ENCODE measurements at places on chromosomes 2 and 18.

DNA sequence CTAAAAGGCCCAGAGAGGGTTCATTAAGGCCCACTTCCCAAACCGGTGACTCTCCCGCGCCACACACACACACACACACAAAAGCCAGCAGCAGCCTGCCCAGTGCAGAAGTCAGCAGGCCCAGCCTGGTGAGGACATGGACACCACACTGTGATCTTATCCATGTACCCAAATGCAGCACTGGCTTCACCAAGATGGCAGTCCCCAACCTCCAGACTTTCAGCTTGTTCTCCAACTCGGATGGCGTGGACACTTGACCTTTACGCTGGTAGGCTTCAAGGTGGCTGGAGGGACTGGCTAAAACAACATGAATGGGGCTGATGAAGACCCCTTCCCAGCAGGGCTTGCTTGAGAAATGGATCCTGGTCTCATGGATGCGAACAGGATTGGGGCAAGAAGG is 50.4 kb downstream of the TNS1 start:
- no peak for DNase-seq

GRCh38 chr2:219289537-219290361 is 10.6 kb downstream of the DNAJB2 start:
- no peak for DNase-seq

DNA sequence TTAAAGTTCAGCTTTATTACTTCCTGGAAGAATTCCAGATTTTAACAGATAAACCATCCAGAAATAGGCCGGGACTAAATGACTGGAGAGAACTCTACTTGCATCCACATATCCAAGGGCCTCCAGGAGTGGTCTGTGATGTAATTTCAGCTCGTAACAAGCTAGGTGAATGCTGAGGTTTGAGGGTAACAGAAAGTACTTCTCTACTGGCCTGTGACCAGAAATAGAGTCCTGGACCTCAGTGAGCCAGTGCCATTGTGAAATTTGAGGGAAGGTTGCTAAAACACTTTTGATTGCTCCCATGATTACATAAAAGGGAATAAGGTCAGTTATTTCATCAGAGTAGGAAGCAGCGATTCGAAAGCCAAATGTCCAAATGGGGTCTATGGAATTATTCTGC is 158.1 kb downstream of the DOCK10 start:
- no peak for DNase-seq

- DNase-seq, result no peak
Measured at GRCh38 chr2:134146620-134147019, 107.3 kb upstream of the MGAT5 start.

DNA sequence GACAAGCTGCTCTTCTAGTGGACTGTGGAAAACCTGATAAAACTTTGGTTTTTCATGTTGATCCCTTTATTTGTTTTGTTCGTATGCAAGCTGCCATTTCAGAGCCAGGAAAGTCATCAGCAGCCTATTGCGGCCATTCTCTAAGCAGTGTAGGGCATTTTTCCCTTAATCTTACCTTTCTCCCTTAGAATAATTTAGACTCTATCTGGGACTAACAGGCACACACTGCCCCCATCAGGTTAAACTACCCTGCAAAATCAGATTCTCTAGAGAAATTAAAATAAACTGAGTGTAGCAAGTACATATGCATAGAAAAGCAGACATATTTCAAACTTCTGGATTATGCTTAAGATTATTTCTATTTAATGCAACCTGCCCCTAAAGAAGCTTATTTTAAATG is 347.5 kb downstream of the METTL4 start:
- peak; percentile 36 for DNase-seq

GRCh38 chr2:159960414-159960813 is 102.0 kb downstream of the PLA2R1 start:
- no peak for DNase-seq

DNA sequence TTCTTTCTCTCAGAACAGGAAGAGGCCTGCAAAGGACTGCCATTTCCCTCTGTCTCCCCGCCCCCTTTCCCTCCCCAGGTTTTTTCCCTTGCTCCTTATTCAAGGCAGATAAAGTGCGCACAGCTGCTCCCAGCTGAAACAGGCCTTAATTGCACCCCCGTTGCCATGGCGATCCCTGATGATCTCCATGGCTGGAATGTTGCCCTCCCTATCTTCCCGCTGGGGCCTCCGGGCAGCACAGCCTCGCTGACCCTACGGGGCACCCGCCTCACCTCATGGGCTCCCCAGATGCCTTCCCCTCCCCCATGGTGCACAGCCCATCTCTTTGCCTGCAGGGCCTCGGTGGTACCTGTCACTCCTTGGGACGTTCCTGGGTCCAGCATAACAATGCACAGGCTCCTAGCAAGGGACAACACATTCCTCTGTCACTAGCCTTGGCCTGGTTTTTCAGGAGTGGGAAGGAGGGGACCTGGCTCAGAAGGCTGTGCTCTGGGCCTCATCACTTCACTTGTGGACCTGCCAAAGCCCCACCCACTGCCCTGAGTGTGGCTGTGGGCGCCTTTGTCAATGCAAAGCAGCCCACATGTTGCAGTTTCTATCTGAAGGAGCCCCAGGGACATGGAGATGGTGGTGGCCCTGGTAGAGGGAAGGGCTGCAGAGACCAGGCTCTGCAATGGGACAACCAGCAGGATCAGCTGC is 115.0 kb downstream of the CELF4 start:
- DNase-seq, result peak; percentile 77

DNA sequence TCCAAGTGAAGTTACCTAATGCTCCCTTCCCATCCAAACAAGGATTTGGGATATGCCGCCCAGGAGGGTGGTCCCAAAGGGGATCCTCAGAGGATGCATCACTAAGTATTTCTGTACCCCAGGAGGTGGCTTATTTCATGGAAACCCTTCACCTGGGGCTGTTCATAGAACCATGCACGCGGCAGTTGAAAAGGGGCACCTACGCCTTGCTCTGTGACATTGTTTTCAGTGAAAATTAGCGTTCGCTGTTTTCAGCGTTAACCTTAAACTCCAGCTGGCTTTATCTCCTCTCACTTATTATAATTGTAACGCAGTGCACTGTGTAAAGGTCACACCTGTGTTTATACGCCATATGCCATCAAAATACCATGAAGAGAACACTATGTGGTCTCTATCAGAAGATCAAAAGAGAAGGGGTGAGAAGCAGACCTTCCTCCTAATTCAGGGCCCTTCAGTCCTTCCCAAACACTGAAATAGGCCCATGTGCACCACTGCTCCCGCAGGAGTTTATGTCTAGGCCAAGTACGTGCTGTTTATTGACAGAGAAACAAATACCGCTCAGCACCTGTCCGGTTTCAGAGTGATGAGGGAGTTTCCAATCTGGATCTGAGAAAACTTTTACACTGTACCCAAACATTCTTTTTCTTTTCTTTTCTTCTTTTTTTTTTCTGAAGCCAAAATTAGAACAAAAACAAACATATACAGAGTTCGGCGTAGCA is 162.1 kb downstream of the BCL2 start:
- DNase-seq, result peak; percentile 65

GRCh38 chr2:67445652-67446268 is 48.6 kb downstream of the ETAA1 start:
- DNase-seq, result peak; percentile 8

GRCh38 chr2:121245913-121246312 is 39.1 kb downstream of the TFCP2L1 start:
- DNase-seq, result no peak

DNA sequence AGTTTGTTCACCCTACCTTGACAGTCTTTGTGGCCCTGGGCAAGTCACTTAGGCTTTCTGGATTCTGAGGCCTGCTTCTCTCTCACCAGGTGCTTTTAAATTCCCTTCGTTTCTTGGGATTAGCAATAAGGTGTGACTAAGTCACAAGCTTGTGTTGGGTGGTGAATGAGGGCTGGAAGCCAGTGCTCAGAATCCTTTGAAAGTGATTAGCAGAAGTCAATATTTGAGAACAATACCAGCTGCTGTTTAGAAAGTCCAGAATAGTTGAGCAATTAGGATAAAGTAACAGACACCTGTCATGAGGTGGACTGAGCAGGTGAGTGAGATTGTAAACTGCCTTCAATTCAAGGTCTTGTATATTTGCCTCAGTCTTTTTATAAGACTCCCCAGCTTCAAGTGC is 19.3 kb upstream of the MGAT5 start:
- DNase-seq, result peak; percentile 14

DNA sequence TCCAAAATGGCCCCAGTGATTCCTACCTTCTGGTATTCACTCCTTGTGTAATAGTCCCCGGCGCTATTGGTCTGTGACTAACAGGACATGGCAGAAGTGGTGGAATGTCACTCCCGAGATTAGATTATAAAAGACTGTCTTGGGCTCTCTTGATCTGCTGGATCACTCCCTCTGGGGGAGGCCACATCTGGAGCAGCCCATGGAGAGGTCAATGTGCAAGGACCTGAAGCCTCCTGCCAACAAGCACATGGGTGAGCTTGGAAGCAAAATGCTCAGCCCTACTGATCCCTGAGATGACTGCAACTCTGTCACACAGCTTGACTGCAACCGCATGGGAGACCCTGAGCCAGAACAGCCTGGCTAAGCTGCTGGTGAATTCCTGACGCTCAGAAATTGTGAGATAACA is 94.3 kb upstream of the GLI2 start:
- no peak for DNase-seq

GRCh38 chr2:46837704-46838103 is 77.9 kb downstream of the MCFD2 start:
- no peak for DNase-seq

DNA sequence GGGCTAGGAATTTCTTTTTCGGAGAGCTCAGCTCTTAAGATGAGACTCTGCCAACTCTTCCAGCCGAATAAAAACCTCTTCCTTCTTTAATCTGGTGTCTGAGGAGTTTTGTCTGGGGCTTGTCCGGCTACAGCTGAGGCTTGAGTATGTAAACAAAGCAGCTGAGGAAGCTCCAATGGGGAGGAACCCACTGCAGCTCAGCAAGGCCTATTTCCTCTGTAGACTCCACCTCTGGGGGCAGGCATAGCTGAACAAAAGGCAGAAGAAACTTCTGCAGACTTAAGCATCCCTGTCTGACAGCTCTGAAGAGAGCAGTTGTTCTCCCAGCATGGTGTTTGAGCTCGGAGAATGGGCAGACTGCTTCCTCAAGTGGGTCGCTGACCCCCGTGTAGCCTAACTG is 838.7 kb downstream of the CCDC85A start:
- DNase-seq, result no peak

DNA sequence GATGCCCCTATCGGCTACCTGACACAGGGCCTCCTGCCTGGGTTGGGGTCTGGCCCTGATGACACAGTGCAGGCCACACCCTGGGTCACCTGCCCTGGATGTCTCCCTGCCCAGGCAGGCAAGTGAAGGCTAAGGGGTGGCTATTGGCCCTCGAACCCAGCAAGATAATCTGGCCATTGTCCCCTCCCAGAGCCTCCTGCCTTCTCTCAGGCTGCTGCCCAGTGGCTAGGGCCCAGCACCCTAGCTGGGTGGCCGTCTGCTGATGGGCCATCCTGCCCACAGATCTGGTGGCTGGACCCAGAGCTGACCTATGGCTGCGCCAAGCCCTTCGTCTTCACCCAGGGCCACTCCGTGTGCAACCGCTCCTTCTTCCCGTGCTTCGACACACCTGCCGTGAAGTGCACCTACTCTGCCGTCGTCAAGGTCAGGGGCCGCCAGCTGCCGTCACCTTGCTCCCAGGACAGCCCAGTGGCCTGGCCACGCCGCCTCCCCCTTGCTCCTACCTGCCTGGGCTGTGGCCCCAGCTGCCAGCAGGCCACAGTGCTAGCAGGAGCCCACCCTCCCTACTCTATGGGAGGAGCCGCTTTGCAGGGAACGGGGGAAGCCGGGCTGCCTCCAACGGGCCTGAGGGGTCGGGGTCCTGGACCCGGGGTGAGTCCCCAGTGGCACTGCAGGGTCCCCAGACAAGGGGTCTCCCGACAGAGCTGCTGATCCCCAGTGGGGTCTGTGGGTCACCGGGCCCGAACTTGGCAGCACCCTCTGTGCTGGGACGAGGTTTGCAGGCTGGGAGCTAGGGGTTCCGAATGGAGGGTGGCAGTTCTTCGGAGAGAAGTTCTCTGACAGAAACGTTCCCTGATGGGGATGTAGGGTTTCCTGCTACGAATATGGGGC is 4.1 kb downstream of the RNPEPL1 start:
- no peak for DNase-seq

DNA sequence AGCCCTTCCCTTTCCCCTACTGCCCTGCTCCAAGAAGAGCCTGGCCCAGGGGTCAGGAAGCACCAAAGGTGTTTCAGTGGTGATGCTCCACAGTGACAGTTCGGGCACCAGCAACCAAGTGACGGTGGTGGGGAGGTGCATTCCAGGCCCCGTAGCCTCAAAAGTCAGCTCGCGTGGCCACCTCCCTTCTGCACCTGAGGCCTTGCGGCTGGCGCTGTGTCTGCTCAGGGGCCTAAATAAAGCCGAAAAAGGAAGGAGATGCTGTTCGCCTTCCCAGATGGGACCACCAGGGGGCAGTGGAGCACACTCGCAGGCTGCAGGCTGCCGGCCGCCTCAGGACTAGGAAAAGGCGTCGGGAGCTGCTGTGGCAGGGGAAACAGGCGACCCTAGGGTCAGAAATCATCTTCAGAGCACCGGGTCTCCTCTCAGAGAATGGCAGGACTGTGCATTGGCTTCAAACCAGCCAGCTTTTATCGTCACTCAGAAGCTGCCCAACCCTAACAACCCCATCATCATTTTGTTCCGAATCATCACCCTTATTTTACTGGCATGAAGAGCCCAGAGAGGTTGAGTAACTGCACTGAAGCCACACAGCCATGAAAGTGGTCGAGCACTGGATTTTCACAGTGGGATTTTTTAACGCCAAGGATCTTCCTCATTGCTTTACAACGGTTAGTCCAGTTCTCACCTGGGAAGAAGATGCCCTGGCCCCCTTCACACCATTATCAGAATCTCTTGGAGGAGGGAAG is 213.0 kb upstream of the CELF4 start:
- peak; percentile 57 for DNase-seq

GRCh38 chr2:18149660-18150246 is 271.3 kb downstream of the KCNS3 start:
- DNase-seq, result peak; percentile 35

GRCh38 chr2:28445448-28446258 is 50.2 kb upstream of the PLB1 start:
- no peak for DNase-seq

DNA sequence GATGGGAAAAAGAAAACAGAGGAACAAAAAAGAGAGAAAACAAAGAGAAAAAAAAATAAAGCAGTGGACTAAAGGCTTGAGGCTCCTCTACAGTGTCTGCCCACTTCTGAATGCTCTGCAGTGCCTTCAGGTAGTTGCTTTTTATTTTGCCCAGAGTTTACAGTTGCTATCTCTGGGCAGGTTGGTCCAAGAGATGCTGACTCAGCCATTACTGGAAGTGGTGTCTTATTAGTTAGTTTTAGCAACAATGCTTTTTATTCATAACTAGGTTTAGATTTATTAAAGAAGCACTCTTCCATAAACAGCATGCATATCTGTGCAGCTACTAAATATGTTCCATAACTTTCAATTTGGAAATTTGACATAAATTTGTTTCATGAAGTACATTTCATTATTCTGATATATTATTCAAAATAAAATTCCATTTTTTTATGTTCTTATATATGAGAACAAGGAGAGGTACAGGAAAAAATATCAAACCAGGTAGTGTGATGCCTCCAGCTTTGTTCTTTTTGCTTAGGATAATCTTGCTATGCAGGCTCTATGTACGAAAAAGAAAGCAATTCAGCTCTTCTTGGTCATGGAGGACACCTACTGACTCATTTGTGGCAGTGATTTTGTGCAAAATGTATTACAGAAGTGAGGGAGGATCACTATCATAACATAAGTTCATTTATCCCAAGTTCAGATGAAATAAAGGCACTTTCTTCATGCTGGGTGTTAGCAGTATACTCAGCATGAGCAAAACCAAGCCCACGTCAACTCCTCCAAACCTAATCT is 69.5 kb downstream of the RPIA start:
- DNase-seq, result no peak
